WTC11 (cell line): ENCODE measurements at places on chromosomes 4 and X. TPM values are rescaled to one million over a fixed set of nuclear protein-coding genes. Genes with fewer than 3 reads are reported as not detected.
A peak's percentile ranks its signal among the peaks of the same experiment; 100 is the strongest.

DNA sequence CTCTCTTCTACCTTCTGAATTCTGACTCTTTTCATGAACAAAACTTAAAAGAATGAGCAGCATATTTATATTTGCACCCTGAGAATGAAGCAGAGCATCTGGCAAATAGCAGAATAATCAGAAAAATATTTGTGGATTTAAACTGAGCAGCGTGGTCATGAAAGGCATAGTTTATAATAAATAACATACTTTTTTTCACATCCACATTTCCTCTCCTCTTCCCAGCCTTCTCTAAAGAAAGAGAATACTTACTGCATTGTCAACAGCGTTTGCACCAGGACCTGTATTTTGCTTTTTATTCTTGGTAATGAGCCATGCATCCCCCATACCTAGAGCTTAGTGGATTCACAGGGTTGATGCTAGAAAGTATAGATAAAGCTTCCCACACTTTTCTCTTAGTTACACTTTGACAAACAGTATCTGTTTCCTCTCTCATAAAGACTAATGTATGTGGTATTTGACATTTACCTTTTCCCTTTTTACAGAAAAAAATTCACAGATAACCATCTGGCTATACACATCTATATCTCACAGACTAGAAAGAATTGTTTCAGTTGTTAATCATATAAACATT, 131.5 kb downstream of the PRSS12 start:
- no peak for DNase-seq

DNA sequence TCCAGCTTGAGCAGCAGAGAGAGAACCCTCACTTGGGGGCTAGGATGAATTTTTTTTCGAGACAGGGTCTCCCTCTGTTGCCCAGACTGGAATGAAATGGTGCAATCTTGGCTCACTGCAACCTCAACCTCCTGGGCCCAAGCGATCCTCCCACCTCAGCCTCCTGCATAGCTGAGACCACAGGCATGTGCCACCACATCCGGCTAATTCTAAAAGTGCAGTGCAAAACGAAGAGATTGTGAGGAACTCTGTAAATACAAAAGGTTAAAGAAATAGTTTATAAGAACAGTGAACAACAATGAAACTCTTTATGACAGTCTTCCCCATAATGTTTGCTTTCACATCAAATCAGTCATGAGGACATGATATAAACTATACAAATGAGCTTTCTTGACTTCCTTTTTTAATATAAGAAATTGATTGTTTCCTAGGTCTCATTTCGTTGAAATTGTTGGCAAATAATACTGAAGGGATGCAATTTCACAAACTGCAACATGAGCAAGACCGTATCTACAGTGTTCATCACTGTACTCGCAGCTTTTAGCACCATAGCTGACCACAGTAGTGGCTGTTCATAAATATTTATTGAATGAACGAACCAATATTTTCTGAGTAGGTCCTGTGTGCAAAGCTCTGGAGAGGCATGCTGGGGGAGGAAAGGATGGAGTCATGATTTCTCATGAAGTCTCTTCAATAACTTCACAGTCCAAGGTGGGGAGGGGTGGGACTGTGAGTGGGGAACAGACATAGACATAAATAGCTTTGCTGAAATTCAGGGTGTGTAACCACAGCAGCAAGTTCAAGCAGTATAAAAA, 116.1 kb downstream of the SHROOM3 start:
- DNase-seq: no peak

DNA sequence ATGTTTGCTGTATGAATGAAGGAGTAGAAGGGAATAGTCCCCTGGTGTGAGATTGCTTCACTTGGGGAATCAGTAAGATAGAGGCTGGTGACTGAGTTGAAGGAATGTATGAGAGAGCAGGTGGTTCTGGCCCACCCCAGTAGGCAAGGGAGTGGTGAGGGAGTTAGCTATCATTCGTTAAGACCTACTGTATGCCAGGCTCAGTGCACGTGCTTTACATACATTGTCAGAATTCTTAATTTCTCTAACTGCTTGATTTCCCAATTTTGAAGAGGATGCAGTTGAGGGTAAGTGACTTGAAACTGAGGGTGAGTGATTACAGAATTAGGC, 700 bp downstream of the VMA21 start:
- no peak for DNase-seq

- DNase-seq: no peak
Measured at GRCh38 chr4:95361696-95361965, 187.1 kb downstream of the UNC5C start.

DNA sequence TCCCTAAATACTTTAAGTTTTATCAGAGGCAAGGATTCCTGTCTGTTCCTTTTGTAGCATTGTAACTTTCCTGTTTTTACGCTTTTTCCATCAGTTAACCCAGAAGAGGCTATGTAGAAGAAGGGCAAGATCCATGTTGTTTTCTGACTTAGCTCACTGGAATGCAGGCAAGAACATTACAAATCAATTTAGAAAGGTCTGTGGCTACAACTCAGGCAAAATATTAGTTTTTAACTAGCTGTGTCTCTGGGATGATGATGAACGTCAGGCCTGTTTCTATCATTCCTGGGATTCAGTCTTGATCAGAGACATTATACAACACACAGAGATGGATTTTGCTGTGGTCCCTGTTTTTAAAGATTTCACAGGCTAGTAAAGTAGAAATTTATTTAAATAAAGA, 813.0 kb upstream of the POU3F4 start:
- DNase-seq: no peak

- no peak for DNase-seq
Measured at GRCh38 chr4:124487651-124488050, 224.9 kb downstream of the ANKRD50 start.

DNA sequence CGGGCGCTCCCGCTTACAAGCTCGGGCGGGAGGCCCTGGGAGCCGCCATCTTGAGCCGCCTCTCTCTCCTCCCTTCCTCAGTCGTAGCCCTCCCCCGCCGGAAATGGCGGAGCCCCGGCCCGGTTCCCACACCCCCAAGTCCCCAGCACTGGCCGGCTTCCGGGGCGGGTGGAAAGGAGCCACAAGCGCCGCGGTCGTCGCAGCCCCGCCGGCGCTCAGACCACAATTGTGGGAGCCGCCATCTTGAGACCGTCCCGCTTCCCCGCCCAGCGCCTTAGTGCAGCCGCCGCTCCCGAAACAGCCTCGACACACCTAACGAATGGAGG, 531 bp downstream of the HCFC1 start:
- peak; percentile 69 for DNase-seq

- DNase-seq: no peak
Measured at GRCh38 chr4:158527516-158527915, 5.8 kb downstream of the RXFP1 start.

DNA sequence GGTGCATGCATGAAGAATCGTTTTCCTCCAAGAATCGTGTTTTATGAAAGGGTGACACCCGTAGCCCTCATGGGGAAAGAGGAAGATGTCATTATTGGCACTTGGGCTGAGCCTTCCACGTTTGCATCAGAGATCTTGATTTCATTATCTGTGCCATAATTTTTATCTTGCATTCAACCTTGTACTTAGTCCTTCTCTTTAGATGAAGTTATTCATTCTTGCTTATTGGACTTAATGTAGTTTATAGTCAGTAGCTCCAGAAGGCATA, 66.8 kb downstream of the GAB1 start:
- DNase-seq: no peak

- no peak for DNase-seq
Measured at GRCh38 chr4:169849456-169849855, 91.7 kb upstream of the HPF1 start.

DNA sequence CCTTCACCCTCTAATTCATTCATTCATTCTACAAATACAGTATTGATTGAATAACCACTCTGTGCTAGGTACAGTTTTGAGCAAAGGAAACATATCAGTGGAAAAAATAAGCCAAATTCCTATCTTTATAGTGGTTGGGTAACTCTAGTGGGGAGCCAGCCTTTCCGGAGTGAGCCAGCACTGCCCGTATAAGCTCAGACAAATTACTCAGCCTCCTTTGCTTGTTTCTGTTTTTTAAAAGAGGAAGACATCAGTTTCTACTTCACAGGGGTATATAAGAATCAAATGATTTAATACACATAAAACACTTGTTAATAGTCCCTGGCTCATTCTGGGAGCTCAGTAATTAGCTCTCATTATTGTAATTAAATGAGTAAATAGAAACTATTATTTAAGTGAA, 238.2 kb upstream of the MAD2L1 start:
- DNase-seq: no peak

DNA sequence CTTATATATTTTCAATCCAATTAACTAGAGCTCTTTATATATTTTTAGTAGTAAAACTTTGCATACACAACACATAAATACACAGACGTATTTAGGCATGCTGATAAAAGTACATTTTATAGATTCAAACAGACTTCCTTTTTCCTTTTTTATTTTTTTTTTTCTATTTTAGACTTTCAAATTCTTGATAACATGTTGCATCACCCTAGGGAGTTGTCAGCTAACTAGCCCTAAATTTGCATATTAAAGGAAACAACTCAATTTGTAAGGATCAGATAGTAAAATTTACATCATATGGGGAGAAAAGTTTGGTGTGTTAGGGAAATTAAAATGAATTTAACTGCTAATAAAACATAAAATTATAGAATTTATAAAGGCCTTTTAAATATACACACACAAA, 47.4 kb upstream of the APOOL start:
- DNase-seq: no peak

DNA sequence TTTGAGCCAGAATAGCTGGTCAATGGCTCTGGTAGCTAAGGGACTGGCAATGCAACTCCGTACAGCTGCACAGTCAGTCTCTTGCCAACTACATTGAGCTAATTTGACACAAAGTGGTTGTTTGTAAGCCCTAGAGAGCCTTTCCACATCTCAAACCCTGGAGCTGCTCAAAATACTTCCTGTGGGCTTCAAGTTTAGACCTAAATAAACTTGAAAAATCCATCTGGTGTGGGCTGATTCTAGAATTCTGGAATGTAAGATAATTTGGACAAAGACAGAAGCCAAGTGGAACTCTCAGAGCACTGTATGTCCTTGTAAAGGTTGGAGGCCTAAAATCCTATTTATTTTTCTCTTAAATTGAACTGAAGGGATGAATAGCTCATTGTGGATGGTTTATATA, 380.8 kb downstream of the SPRY1 start:
- DNase-seq: no peak

GRCh38 chr4:120611092-120611491, 311.4 kb downstream of the PRDM5 start:
- DNase-seq: no peak

- DNase-seq: no peak
Measured at GRCh38 chr4:134139188-134139587, 62.4 kb downstream of the PABPC4L start.

- DNase-seq: no peak
Measured at GRCh38 chrX:43108828-43109227, 330.9 kb upstream of the PPP1R2C start.

DNA sequence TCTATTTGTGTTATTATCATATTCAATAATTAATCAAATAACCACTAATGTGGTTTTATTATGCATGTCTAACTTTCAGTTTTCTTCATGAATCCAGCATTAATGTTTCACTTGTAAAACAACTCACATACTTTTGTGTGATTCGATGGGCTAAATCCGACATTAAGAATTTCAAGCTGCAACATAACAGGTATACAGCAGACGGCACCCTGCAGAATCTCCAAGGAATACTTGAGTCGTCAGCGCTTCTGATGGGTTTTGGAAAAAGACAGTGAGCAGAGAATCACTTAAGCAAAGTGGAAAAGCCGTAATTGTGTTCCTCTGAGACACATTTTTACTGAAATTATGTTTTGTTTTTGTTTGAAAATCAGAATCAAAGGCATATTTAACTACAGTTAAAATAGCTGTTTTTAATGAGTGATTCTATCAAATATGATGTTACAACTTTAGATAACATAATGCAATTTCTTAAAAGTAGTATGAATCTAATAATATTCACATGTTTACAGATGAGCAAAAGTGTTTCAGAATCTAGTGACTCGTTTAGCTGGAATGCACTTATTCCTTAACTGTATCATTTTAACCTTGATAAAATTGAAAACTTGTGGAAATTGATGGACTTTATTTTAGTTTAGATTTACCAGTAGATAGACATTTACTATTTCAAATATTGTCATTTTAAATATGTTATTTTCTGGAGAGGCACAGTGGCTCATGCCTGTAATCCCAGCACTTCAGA, 514.8 kb downstream of the CCSER1 start:
- DNase-seq: no peak

The TMEM31 gene
- 0.24 to 0.34 TPM (median 0.27 TPM) in 3 replicates for total RNA-seq

The PLS3 gene
- total RNA-seq: 82.2 to 96.7 TPM (median 83.8 TPM) in 3 replicates

The MAGEC2 gene
- 0.09 TPM in 2 of 3 replicates, not detected in the other for total RNA-seq

The ADGRG4 gene
- not detected in 3 replicates for total RNA-seq

The PABPC5 gene
- 1.2 to 1.7 TPM (median 1.7 TPM) in 3 replicates for total RNA-seq

The MAGED4 gene
- 56.5 to 76.9 TPM (median 66.7 TPM) in 3 replicates for total RNA-seq

The CXCL13 gene
- not detected in 3 replicates for total RNA-seq

The MTTP gene
- 0.16 to 0.34 TPM (median 0.26 TPM) in 3 replicates for total RNA-seq

The GUCY1A1 gene
- total RNA-seq: 0.11 to 0.20 TPM in 2 of 3 replicates, not detected in the other

The STX18 gene
- total RNA-seq: 14.1 to 16.9 TPM (median 16.7 TPM) in 3 replicates
